ENCODE measurements at places on chromosomes 2 and 18. TPM values are rescaled to one million over a fixed set of nuclear protein-coding genes. Genes with fewer than 3 reads are reported as not detected.

LOXHD1 gene
- polyA plus RNA-seq = not detected

ANKRD30BL gene
- not detected for polyA plus RNA-seq

CCDC178 gene
- not detected for polyA plus RNA-seq

GKN2 gene
- polyA plus RNA-seq = not detected

UGT1A5 gene
- polyA plus RNA-seq = not detected

RALB gene
- polyA plus RNA-seq = 50.6 TPM

PSMD1 gene
- 83.8 TPM for polyA plus RNA-seq

TOGARAM2 gene
- polyA plus RNA-seq = 0.24 TPM

C2orf66 gene
- 1.4 TPM for polyA plus RNA-seq

CEP68 gene
- 34.7 TPM for polyA plus RNA-seq

SEMA4F gene
- polyA plus RNA-seq = 18.2 TPM

CRYGC gene
- polyA plus RNA-seq = not detected

SKOR2 gene
- polyA plus RNA-seq = not detected

TUBA3D gene
- not detected for polyA plus RNA-seq

IL18RAP gene
- polyA plus RNA-seq = not detected

GCG gene
- not detected for polyA plus RNA-seq

POTEJ gene
- polyA plus RNA-seq = 0.16 TPM

ABCB11 gene
- polyA plus RNA-seq = not detected

TLK1 gene
- 35.1 TPM for polyA plus RNA-seq

VIT gene
- not detected for polyA plus RNA-seq

RAB17 gene
- polyA plus RNA-seq = 1.1 TPM

PLGLB2 gene
- 10.5 TPM for polyA plus RNA-seq

CYP26B1 gene
- 0.56 TPM for polyA plus RNA-seq

NDC80 gene
- polyA plus RNA-seq = 1.7 TPM
